ENCODE measurements at places on chromosomes 12 and 14.

GRCh38 chr12:132215299-132215989 lies 71.2 kb downstream of the NOC4L start:
- DNase-seq = no peak

GRCh38 chr12:119154435-119154818 lies 24.3 kb upstream of the HSPB8 start:
- DNase-seq = peak; percentile 66

DNA sequence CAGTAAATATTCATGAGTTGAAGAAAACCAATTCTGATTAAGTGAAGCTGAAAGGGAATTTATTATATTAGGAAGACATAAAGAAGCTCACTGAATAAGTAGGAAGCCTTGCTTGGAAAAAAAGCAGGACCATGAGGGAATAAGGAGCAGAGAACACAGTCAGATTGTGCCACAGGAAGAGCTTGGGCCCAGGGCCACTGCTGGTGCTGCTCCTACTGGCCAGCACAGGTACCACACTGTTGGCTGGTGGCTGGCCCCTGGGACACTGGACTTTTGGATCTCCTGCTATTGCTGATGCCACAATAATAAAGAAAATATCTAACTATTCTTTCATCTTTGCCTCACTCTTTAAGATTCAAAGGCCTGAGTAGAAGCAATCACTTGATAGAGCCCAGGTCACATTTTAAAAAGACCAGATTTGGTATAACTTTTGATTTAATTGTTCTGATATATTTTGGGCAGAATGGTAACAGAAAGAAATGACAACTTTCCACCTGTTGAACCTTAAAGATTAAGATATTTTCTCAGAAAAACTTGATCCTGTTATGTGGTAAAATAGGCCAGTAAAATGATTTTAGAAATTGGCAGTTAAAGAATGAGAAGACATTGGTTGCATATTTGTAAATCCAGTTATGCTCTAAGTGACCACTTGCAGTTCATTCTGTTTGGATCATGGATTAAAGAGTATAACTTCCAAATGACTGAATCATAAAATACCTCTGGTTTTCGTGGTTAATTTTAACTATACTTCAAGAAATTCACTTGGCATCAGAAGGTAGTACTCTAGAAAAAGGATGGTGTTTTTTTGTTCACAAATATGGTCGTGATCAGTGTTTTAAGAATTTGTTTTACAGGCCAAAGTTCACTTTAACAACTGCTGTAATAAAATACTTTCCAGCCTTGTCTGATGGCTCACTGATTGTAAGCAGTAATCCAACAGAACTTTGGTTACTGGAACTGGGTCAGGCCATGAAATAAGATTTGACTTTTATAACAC lies 68.3 kb downstream of the DERA start:
- no peak for DNase-seq

DNA sequence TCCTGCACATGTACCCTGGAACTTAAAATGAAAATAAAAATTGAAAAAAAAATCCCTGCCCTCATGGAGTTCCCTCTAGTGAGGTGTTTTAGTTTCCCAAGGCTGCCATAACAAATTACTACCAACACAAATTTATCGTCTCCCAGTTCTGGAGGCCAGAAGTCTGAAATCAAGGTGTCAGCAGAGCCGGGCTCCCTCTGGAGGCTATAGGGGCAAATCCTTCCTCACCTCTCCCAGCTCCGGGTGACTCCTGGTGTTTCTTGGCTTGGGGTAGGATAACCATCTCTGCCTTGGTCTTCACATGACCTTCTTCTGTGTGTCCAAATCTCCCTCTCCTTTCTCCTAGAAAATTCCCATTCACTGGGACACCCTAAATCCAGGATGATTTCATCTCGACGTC lies 50.1 kb downstream of the PLXNC1 start:
- no peak for DNase-seq

GRCh38 chr12:24135158-24135850 lies 185.8 kb upstream of the SOX5 start:
- no peak for DNase-seq

- DNase-seq = no peak
Observed at GRCh38 chr12:124823272-124823970, 40.2 kb downstream of the SCARB1 start.

- DNase-seq = no peak
Observed at GRCh38 chr14:103157969-103158368, 34.7 kb downstream of the TNFAIP2 start.

- DNase-seq = no peak
Observed at GRCh38 chr14:71532344-71532743, 399.9 kb upstream of the RGS6 start.

DNA sequence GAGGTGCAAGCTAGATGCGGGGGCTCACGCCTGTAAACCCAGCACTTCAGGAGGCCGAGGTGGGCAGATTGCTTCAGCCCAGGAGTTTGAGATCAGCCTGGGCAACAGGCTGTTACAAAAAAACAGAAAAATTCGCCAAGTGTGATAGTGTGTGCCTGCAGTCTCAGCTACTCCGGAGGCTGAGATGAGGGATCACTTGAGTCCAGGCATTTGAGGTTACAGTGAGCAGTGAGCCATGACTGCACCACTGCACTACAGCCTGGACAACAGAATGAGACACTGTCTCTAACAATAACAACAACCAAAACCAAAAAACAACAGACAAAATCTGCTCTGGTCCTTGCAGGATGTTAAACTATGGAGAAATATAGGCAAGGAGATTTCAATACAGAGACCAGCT lies 13.9 kb downstream of the BTBD7 start:
- DNase-seq = no peak

DNA sequence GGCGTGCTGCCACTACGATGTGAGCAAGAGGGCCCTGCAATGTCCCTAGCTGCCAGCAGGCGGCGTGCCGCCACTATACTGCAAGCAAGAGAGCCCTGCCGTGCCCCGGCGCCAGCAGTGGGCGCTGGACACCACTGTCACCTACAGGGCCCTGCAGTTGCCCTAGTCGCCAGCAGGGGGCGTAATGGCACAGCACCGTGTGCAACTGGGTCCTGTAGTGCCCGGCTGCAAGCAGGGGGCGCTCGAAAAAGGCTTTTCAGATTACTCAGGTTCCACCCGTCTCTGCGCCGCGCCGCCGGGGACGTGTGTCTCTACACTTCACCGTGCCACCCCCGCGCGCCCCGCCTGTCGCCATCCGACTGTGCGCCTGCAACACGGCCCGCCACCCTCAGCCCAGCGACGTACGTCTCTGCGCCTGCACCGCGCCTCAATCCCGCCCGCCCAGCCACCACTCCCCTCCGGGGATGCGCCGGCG lies 1356.9 kb downstream of the TMEM121 start:
- DNase-seq = peak; percentile 89

GRCh38 chr12:64968989-64969819 lies 144.8 kb downstream of the TBC1D30 start:
- DNase-seq = no peak

DNA sequence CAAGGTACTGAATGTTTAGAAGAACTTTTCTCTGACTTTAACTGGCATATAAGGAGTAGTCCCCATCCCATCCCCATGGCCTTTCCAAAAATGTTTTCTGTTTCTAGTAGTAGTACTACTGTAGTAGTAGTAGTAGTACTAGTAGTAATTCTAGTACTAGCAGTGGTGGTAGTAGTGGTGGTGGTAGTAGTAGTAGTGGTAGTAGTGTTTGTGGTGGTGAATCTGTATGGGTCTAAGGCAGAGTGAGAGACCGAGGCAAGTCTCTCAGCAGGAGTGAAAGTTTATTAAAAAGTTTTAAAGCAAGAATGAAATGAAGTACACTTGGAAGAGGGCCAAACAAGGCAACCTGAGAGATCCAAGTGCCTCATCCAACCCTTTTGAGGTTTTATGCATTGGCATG lies 58.6 kb downstream of the FOXN4 start:
- no peak for DNase-seq

GRCh38 chr12:51874000-51874399 lies 13.9 kb upstream of the ANKRD33 start:
- no peak for DNase-seq

DNA sequence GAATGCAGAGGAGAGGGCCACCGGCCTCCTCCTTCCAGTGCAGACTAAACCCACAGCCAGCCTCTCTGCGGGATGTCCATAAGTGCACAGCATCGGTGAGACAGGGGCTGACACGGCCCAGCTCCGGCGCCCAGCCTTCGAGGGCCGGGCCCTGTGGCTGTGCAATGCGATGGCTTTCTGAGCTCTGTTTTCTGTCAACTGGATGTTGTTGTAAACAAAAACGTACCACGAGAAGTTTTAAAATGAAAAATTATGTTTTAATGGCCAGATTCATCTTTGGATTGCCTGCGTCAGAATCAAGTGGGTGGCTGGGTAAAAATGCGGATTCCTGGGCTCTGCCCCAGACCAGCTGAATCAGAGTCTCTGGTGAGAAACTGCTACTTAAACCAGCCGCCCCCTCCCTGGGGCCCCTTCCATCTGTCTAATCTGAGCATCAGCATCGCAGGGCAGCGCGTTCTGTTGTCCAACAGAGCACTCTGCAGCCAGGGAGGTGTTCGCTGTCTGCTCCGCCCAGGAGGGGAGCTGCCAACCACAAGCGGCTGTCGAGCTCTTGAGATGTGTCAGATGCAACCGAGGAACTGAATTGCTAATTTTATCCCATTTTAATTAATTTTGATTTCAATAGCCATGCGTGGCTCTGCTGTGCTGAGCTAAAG lies 133.4 kb downstream of the RFLNA start:
- peak; percentile 59 for DNase-seq

DNA sequence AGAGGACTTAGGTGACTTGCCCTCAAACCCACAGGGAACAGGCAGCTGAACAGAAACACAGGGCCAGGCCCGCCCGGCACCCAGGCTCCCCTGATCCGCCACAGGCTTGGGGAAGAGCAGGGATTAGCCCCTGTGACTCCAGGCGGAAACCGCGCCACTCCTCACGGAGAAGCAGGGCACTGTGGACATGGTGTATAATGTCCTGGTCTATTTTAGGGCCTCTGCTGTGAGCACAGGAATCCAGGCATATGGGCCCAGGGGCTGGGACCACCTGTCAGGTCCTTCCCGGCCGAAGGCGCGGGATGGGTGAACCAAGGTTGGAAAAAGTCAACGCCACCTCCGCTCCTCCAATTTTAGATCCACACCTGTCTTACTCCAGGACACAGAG lies 34.6 kb upstream of the MEG3 start:
- no peak for DNase-seq

DNA sequence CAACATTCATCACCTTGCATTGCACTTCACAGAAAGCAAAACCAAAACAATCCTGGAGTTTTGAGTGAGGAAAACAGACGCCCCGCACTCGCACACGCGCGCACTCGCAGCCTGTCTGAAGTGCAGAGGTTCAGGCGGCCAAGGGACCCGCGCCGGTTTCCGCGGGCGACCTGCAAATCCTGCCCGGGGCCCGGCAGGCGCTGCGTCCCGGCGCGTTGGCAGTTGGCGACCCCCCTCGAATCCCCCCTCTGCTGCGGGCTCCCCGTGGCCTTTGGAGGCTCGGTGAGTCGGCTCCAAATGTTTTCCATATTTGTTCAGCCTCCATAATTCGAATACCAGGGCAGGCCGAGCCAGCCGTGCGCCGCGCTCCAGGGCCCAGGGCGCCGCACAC lies at the start of gene SSPN:
Gene SSPN, plus strand, starts transcription at position 324 of the 391 bp plus-strand sequence. CDS start 100 bp downstream, outside the sequence.
- DNase-seq = peak; percentile 86

DNA sequence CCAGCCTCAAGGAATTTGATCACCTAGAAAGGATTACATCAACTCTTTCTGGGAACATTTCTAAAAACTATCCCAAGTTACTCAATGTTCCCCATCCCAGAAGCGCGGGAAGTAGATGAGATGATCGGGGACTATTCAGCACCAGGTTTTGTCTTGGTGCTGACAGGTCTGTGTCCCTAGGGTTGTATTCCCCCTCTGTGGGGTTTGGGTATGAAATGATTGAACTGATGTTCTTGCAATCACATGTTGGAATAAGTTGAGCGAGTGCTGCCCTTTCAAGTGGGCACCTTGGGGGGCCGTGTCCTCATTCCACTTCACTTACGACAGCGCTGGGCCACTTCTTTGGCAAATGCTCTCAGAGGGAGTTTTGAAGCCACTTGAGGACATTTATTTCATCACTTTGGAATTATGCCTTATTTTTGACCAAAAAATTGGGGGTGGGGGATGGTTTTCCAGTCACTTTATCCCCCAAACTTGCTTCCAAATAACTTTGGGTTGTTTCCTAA lies 69.8 kb downstream of the RFX4 start:
- no peak for DNase-seq

DNA sequence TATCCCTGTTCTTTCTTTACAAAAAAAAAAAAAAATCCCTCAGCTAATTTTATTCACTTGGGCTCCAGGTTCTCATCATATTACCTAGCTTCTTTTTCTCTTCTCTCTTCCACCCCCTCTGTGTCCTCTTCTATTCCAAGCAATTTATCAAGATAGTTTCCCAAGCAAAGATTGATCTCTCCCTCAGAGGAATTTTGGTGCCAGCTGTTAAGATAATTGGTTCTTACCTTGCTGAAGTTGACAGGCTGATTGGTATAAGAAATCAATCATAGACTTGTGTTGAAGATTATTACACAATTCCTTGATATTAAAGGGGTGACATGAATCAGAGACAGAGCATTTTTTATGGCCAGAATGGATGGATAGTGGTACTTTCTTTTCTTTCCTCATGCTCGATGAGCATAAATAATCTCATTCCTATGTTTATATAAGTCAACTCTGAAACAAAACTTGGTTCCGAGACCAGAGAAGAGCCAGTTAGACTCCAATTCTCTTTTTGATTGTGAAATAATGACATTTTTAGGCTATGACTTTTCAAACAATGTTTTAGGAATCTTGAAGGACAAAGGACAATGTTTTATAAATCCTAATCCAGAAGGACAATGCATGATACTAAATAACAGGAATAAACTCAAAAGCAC lies 264.1 kb upstream of the PRKD1 start:
- DNase-seq = no peak

- DNase-seq = no peak
Observed at GRCh38 chr14:55125403-55125802, 3.6 kb upstream of the LGALS3 start.

GRCh38 chr14:92426237-92426636 lies 87.3 kb upstream of the RIN3 start:
- DNase-seq = no peak

DNA sequence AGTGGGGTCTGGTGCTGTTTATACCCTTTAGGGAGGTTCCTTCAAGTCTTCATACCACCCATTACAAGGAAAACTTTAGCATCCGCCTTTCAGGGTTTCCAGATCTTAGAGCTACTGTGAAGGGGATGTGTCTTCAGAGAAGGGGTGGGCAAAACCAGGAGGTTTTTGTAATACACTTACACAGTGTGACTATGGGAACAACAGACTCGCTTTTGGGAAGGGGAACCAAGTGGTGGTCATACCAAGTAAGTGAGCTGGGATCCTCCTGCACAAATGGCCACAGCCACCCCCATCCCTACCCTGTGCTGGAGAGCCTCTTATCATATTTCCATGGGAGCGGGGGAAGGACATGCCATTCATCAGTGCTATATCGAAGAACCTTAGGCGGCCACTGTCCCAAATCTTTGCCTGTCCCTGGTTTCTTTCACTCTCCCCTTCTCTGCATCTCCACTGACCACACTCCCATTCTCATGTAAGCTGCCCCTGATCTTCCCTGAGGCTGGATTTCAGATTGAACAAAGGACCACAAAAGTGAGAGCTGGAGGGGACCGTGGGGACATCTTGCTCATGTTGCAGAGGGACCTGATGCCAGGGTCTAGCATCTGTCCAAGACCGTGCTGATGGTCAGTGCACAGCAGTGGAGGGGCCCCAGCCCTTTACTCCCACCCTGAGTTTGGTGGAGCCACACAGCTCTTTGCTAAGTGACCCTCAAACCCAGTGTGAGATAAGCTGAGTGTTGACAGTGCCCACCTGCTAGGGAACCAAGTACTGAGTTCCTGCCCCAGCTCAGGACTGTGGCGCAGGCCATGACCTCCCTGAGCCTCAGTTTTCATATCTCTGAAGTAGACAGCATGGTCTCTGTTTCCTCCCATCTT lies 51.4 kb downstream of the DAD1 start:
- no peak for DNase-seq

Data from testis (tissue), 5 donors.